Hepatocyte (in vitro differentiated cells): ENCODE measurements at places on chromosomes 7 and 10. TPM values are rescaled to one million over a fixed set of nuclear protein-coding genes. Genes with fewer than 3 reads are reported as not detected.

Gene RBM20
- 3.1 and 4.0 TPM in 2 replicates for total RNA-seq

Gene SLC26A5
- total RNA-seq, result 0.08 and 0.30 TPM in 2 replicates

Gene GLI3
- 3.6 and 5.5 TPM in 2 replicates for total RNA-seq

Gene SLC39A12
- total RNA-seq, result not detected in 2 replicates

Gene NODAL
- not detected in 2 replicates for total RNA-seq

DNA sequence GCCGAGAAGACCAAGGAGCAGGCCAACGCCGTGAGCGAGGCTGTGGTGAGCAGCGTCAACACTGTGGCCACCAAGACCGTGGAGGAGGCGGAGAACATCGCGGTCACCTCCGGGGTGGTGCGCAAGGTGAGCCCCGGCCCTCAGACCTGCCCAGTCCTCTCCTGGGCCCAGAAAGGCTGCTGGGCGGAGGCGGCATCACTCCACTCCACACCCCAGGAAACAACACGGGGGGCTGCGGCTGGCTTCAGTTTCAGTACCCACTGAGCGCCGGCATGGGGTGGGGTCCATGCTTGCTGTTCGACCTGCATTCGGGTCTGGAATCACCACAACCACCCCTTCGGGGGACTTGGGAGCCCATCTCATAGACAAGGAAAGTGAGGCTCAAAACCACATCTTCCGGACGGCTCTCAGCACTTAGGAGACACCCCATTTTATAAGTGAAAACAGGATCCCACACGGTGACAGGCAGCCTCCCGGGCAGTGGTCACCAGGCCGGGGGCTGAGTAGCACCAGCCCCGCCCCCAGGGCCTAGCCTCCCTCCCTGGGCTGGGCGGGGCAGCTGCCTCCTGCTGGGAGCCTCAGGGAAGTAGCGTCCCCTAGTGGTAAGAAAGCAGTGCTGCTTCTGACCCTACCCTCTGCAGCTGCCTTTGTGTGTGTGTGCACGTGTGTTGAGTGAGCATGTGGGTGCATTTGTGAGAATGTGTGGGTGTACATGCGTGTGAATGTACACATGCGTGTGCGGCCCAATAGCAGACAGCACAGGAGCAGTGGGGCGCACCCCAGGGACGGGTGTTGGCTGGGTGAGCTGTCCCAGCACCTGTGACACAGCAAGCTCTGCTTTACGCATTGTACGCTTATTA lies 1.8 kb downstream of the SNCG start:
- no peaks in the 10 kb centered on the region for H3K27me3 ChIP-seq
- H3K36me3 ChIP-seq, result no peaks in the 10 kb centered on the region
- no peak overlapping the region for H3K4me3 ChIP-seq
- no peak overlapping the region for H3K27ac ChIP-seq
- DNase-seq, result peak; percentile 84
- H3K4me1 ChIP-seq, result peaks cover 20% of the 10 kb centered on the region

GRCh38 chr7:27156916-27157701 lies 634 bp upstream of the HOXA7 start:
- H3K36me3 ChIP-seq, result no peaks in the 10 kb centered on the region
- no peak overlapping the region for H3K4me3 ChIP-seq
- no peak for DNase-seq
- peaks cover 19% of the 10 kb centered on the region for H3K4me1 ChIP-seq
- H3K27me3 ChIP-seq, result peaks cover 92% of the 10 kb centered on the region

DNA sequence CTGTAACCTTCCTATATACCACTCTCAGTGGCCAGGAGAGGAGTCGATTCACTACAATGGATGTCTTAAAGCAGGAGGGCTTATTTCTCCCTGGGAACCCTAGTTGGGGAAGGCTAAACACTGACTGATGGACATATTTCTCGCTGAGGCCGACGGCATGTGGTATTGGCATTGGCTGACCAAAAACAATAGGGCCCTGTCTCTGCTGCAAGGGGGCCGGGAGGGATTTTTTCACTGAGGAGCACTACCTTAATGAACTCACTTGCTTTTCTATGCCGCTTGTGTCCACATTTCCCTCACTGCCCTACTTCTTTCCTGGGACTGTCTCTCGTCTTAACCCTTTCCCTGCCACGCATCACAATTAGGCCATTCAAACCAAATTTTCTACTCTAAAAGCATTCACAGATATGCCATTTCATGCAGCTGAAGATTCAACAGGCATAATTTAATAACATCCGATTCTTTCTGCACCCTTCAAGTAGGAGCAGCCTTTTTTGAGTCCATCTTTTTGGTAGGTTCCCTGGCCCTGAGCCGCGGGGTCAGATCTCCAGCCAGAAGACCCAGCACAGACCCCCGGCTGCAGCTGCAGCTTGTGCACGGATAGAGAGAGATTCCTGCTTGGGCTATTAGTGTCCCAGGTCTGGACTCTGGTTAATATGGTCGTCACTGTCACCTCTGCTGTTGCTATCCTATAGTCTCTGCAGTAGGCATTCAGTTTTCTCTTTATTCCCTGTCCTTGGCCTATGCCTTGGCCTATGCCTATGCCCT lies 118.7 kb downstream of the HIPK2 start:
- DNase-seq, result no peak
- no peak overlapping the region for H3K4me3 ChIP-seq
- H3K27me3 ChIP-seq, result no peaks in the 10 kb centered on the region
- H3K4me1 ChIP-seq, result peaks cover 21% of the 10 kb centered on the region
- no peaks in the 10 kb centered on the region for H3K36me3 ChIP-seq
- peak overlapping the region; percentile 20 for H3K27ac ChIP-seq

- H3K36me3 ChIP-seq, result no peaks in the 10 kb centered on the region
- no peak overlapping the region for H3K27ac ChIP-seq
- H3K4me3 ChIP-seq, result no peak overlapping the region
- DNase-seq, result no peak
- no peaks in the 10 kb centered on the region for H3K4me1 ChIP-seq
Measured at GRCh38 chr10:84946904-84947303, 618.5 kb downstream of the CCSER2 start.

DNA sequence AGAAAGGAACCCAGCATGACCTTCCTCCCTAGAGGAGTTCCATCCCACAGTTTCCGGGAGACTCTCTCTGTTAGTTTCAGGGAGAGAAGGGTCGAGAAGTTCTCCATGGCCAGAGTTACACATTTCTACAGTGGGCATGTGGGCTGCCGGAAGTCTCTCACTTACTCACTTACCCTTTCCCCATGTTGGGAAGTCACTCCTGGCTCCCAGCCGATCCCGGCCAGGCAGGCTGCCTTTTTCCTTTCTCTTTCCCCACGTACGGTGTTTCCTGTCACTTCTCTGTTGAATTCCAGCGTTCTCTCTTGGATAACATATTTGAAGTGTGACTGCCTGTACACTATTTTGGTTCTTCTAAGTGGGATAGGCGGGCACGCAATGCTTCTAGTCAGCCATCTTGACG lies 3.5 kb downstream of the TEX36 start:
- no peaks in the 10 kb centered on the region for H3K36me3 ChIP-seq
- no peak overlapping the region for H3K4me3 ChIP-seq
- DNase-seq, result no peak
- no peak overlapping the region for H3K27ac ChIP-seq

DNA sequence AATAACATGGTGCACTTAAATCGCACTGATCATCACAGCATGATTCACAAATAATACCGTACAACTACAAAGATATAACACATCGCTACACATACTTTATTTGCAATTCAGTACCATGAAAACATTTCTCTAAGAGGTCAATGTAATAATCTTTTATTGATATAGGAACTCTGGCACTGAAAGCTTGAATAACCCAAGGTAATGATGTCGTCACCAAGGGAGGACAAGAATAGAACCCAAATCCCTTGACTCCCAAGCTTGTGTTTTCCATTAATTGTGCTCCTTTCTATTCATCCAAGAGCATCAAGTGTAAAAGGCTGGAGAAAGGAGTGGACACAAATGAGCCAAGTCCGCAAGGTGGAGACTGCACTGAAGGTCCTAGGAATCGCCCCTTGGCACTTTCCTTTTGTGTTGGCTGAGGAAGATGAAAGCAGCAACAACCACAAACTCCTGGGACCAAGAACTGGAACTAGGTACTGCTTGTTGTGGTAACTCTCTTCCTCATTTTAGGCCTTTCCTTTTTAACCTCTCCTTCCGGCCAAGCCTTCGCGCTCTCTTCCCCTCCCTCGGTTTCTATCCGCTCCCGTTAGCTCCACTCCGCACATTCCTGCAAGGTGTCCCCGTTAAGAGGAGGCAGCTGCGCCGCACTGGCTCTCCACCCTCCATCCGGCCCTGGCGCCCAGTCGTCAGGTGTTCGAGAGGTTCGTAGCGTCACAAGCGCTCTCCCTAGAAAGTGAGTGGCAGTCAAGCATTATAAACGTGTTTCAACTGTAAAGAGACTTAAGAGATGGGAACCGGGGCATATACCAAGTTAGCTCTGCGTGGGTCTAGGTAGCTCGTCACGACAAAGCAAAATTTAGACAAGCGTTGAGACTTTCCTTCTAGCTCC lies 1.0 kb upstream of the CBLL1 start:
- peak overlapping the region; percentile 99 for H3K27ac ChIP-seq
- peak; percentile 23 for DNase-seq
- H3K4me3 ChIP-seq, result peak overlapping the region; percentile 41

GRCh38 chr10:61029411-61029810 lies 85.4 kb upstream of the RHOBTB1 start:
- no peaks in the 10 kb centered on the region for H3K4me1 ChIP-seq
- no peak overlapping the region for H3K4me3 ChIP-seq
- no peak for DNase-seq

DNA sequence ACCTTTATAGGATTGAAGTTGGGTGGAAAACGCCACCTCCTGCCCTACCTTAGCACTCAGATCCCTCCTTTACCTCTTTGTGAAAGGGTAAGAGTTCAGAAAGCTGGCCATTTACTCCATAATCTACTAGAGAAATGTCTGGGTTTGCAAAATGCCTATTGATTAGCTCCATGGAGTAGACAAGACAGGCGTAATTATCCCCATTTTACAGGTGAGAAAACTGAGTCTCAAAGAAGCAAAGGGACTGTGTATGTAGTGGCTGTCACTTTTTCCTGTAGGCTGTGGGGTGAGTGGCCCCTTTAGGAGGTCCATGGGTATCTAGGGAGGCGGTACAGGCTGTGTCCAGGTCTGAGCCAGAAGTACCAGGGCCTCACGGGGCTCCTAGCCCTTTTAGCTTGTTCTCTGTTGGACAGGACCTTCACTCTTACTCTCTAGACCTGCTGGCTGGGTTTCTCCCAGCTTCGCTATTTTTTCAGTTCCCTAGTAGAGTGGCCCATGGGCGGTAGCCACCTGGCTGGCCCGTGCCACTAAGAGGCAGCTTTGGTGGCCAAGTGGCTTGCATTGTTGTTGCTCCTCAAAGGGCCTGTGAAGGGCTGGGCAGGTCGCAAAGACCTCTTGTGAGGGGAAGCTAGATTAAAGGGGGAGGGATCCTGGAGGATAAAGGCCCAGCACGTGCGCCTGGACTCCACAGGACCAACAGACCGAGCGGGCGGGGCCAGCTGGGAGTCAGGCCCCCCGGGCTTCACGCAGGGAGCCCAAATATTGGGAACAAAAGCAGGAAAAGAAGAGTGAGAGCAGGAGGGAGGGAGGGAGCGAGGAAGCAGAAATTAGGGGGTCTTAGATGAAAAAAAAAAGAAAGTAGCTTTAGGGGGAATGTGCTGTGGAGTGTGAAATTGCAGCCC lies 4.7 kb upstream of the PAX2 start:
- peaks cover 30% of the 10 kb centered on the region for H3K4me1 ChIP-seq
- no peaks in the 10 kb centered on the region for H3K36me3 ChIP-seq
- no peak overlapping the region for H3K27ac ChIP-seq
- no peak for DNase-seq
- no peak overlapping the region for H3K4me3 ChIP-seq
- H3K27me3 ChIP-seq, result peaks cover 100% of the 10 kb centered on the region

- peaks cover 9% of the 10 kb centered on the region for H3K27me3 ChIP-seq
- H3K4me1 ChIP-seq, result no peaks in the 10 kb centered on the region
- H3K36me3 ChIP-seq, result no peaks in the 10 kb centered on the region
- H3K27ac ChIP-seq, result no peak overlapping the region
- DNase-seq, result no peak
- no peak overlapping the region for H3K4me3 ChIP-seq
Measured at GRCh38 chr10:48609899-48610584, 5.2 kb upstream of the ARHGAP22 start.

DNA sequence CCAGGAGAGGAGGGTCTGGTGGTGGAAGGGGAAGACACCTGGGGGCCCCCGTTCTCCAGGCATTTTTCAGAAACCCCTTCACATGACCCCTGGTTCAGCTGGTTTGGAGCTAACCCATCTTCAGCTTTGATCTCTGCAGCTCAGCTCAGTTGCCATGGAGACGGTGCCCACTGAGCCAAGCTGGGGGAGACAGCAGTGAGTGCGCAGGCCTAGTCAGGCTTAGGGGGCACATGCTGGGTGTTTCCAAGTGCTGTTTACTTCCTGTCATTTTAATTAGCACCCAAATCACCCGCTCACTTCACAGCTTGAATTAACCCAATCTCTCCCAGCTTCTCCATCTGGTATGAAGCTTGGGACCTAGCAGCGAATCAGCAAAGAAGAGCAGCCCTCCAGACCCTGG lies 9.0 kb downstream of the SPOCK2 start:
- H3K27ac ChIP-seq, result no peak overlapping the region
- H3K4me3 ChIP-seq, result no peak overlapping the region
- DNase-seq, result no peak
- H3K4me1 ChIP-seq, result no peaks in the 10 kb centered on the region
- H3K36me3 ChIP-seq, result no peaks in the 10 kb centered on the region
- H3K27me3 ChIP-seq, result no peaks in the 10 kb centered on the region

GRCh38 chr7:116978006-116978405 lies 24.7 kb downstream of the ST7 start:
- no peak overlapping the region for H3K27ac ChIP-seq
- DNase-seq, result no peak
- no peaks in the 10 kb centered on the region for H3K36me3 ChIP-seq
- H3K4me1 ChIP-seq, result no peaks in the 10 kb centered on the region

DNA sequence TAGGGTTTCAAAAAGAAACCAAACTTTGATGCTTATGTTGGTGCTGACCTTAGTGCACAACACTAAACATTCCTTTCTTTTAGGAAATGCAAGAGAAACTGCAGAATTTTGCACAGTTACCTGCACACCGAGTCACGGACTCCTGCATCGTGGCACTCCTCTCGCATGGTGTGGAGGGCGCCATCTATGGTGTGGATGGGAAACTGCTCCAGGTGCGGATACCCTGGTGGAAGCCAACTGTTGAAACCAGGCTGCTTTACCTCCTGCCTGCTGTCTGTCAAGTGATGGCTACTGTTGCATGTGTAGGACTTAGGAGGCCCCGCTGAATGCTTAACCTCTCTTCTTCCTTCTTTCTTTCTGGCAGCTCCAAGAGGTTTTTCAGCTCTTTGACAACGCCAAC lies 11.7 kb downstream of the CASP2 start:
- no peak overlapping the region for H3K27ac ChIP-seq
- peaks cover 5% of the 10 kb centered on the region for H3K4me1 ChIP-seq
- no peaks in the 10 kb centered on the region for H3K36me3 ChIP-seq
- DNase-seq, result peak; percentile 42

- no peaks in the 10 kb centered on the region for H3K36me3 ChIP-seq
- no peaks in the 10 kb centered on the region for H3K27me3 ChIP-seq
- H3K27ac ChIP-seq, result peak overlapping the region; percentile 88
- H3K4me1 ChIP-seq, result peaks cover 20% of the 10 kb centered on the region
- no peak for DNase-seq
Measured at GRCh38 chr10:17061418-17061817, 68.2 kb downstream of the CUBN start.
